Stimulated activated CD8-positive, alpha-beta memory T cell treated with anti-CD3 and anti-CD28 coated beads, Interleukin-7, amount 100 ng/mL, for 1 hour (primary cell): ENCODE measurements at places on chromosomes 12 and 14.

- no peak for DNase-seq
Measured at GRCh38 chr14:101489092-101489760, 72.1 kb upstream of the DIO3 start.

GRCh38 chr12:19869413-19869812 is 430.1 kb downstream of the AEBP2 start:
- DNase-seq: no peak

DNA sequence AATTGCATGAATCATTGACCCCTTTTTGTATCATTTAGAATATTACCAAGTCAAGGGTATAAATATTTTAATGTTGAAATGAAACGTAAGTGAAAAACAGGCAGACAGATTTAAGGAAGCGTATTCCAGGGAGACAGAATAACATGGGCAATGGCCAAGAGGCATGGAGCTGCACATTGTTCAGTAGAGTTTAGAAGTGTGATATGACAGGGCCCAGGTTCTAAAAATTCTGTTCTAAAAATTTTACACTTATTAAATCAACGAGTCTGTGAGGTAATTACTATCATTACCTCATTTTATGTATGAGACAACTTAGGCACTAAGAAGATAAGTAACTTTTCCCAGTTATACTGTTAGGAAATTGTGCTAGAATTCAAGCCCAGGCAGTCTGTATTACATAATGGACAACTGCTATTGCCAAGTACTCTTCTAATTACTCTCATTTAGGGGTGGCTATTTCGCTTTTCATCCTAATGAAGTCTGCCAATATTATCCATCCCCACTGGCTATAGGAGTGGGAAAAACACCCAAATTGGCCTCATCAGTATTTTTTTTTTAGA is 103.2 kb upstream of the NAV3 start:
- no peak for DNase-seq

- DNase-seq: no peak
Measured at GRCh38 chr14:41313196-41313595, 293.5 kb upstream of the LRFN5 start.

GRCh38 chr14:92848887-92849286 is 54.8 kb downstream of the GOLGA5 start:
- no peak for DNase-seq

- no peak for DNase-seq
Measured at GRCh38 chr12:68370006-68370590, 37.9 kb upstream of the MDM1 start.

DNA sequence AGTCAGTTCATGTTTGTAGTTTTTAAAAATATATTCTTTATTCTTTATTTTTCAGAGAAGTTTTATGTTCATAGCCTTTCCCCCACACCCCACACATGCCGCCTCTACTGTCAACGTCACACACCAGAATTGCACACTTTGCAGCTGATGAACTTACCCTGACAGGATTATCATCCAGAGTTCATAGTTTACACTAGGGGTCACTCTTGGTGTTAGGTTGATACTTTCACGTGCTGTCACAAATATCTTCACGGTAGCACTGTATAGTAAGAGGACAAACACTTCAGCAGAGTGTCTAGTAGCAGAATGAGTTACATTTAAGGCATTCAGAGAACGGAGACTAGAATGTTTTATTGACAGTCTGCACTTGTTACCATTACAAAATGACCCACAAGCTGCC is 5.1 kb downstream of the DPPA3 start:
- DNase-seq: no peak

DNA sequence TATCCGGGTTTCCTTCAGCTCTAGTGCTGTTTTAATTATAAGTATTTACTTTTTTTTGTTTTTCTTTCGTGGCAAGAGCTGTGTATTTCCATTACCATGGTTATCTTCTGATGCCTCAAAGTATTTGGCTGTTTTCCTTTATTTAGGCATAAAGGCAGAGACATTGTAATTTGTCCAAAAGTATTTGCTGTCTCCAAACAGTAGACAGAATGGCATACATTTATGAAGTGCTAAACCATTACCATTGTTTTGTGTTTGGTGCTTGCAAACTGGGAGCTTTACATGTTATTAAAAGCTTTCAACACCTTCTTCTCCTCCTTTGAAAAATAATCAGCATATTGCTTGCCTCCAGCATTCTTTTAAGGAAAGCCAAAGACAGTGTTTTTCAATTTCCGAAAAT is 46.3 kb downstream of the FLRT2 start:
- DNase-seq: no peak

DNA sequence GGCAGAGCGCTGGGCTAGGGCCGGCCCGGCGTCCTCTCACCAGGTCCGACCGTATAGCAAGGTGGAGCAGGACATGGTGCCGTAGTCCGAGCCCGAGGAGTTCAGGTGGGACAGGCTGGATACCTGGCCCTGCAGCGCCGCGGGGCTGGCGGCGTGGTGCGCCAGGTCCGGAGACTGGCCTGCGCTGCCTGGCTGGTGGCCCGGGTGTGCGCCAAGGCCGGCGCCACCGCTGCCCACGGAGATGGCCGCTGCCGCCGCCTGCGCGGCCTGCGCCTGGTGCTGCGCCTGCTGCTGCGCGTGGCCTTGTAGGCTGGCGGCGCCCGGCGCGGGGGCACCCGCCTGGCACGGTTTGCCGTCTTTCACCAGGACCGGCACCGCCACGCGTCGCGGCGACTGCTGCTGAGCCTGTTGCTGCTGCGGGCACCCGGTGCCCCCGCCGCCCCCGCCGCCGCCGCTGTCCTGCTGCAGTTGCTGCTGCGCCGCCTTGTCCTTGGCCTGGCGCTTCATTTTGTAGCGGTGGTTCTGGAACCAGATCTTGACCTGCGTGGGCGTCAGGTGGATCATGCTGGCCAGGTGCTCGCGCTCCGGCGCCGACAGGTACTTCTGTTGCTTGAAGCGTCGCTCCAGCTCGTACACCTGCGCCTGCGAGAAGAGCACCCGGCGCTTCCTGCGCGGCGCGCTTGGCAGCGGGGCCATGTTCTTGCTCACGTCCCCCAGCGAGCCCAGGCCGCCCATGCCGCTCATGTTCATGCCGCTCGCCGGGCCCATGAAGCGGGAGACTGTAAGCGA is 2.6 kb downstream of the NKX2-1 start:
- DNase-seq: no peak

DNA sequence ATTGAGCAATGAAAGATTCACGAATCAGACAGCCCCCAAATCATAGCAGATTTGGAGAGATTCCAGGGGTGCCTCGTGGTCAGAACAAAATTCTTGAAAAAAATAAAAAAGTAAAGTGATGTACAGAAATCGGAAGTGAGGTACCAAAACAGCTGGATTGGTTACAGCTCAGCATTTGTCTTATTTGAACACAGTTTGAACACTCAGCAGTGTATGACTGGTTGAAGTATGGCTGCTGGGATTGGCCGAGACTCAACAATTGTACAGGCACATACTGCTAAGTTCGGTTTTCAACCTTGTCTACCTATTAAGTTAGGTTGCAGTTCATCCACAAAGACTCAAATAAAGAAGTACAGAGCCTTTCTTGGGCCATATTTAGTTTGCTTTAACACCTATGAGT is 865.4 kb upstream of the TMEM132C start:
- DNase-seq: no peak

- DNase-seq: no peak
Measured at GRCh38 chr14:105058521-105059034, 6.7 kb downstream of the GPR132 start.

DNA sequence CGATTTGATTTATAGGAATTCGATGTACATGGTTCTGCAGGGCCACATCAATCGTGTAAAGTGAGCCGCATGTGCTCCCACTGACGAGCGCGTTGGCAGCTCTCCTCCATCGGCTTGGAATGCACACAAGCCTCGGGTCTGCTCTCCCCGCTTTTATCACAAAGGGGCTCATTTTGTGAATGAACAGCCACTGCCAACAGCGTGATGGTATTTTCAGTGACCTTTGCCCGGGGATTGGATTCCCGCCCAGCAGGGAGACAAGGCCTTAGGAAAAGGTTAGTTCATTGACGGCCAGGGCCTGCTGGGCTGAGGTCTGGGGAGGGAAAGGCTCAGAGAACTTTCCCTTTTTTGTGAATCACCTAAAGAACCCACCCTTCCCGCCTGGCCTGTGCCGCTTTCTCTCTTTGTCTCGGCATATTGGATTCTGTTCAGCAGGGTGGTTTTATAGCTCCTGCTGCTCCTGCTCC is 232.1 kb downstream of the MSRB3 start:
- no peak for DNase-seq

DNA sequence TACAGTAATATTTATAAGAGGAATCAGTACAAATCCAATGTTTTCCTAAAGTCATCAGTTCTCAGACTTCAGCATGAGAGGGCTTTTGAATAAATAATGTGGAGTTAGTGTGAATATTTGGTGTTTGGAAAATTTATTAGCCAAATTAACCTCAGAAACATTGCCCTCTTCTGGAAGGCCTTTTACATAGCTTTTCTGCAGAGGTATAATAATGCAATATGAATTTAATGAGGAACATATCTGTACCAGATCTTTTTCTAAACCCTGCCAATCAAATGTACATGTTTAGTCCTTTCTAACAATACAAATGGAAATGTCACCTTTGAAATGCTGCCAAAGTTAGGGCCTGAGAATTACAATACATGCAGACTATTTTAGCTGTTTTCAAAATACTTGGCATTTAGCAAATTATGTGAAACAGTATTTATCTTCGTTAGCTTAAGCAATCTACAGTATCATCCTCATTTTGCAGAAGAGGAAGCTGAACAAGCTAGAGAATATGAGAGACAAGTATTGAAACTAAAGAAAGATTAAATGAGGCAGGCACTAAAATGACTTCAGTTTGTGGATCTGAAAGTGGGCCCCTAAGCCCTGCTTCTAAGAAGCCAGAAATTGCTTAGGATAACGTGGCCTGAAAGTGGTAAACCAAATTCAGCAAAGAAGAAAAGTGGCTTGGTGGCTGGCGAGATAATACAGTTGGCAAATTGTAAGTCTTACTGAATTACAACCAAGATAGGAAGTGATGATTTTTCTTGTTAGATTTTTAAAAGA is 60.4 kb upstream of the MANSC4 start:
- DNase-seq: no peak

- DNase-seq: no peak
Measured at GRCh38 chr12:110234755-110235154, 46.3 kb upstream of the ATP2A2 start.

GRCh38 chr12:110465024-110465423 is 3.0 kb downstream of the GPN3 start:
- DNase-seq: no peak

DNA sequence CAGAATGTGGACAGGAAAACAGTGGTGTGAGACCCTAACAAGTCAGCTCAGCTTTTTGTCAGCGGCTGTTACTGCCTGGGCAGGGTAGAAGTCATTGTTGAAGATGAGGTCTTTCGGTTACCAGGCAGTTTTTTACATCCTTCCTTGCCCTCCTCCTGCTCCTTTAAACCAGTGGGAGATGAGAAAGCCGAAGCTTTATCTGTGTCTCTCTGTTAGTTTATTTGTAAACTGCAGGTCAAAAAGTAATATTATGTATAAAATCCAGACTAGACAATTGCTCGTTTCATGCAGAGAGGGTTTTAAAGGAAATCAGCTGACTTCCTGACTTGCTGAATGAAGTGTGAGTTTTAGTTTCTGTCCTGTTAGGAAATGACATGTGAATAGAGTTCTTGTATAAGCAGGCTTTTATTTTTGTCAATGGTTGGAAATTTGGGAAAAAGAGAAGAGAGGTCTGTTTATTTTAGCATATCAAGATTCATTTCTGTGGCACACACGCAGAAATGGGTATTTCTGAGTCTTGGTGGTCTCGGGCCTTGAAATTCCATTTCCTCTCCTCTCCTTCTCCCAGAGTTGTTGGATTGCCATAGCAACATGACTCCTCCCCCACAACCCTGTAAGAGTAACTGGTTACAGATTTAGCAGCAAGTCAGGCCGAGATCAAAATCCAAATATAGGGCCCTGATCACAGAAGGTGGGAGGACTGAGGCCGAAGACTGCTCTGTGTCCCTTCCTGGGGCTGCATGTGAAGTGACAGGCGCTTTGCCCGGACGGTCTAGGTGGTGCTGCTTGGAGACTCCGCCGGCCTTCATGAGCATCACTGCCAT is 60.8 kb downstream of the SAMD4A start:
- DNase-seq: no peak

DNA sequence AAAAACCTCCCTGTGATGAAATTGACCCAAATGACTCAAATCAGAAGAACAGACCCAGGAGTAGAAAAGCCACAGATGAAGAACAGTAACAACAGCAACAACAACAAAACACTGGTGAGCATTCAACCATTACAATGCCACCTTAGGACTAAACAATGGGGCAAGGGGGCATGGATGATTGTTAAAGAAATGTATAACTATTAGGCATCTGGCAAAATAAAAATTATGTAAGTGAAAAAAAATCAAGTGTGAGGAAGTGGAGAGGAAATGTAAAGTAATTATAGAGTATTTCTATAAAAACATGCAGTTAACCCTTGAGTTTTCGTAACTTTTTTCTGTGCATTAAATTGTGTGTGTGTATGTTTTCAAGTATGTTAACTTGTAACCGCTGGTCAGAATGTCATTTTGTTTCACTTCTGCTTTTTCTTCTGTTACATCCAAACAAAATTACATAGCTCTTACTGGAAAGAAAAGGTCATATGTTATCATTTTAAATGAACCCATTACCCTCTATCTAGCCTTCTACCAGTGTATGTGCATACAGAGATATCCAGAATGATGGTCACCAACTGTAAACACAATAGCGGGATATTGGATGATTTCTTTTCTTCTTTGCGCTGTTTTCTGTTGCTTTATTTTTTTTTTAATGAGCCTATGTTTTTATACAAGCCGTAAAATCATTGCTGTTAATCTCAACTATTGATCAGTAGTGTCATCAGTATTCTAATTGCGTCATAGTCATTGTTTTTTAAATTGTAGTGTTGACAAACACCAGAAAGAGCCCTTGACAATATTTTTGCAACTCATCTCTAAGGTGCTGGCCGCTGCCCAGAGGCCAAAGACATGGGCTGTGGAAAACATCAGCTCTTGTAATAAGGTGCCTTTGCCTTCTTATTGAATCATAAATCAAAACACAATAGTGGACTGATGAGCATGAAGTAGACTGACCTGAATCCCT is 170.6 kb downstream of the CRADD start:
- no peak for DNase-seq

DNA sequence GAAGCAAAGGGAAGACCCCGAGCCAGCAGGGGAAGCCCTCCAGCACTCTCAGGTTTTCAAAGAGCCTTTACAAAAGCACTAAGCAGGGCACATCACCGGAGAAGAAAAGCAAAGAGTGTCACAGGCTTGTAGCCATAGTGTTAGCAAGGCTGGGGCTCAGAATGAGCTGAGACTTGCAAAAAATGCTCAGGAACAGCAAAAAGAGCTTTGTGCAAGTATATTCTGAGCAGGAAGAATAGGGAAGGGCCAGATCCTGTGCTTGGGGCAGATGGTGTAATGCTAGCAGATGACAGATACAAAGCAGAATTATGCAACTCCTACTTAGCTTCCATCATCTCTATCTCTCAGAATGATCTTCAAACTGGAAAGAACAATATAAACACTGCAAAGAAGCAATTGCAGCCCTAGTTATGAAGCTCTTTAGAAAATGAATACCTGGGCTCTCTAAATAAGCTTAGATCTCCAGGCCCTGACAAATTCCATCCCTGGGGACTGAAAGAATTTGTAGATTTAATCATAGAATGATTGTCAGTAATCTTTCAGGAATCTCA is 23.7 kb upstream of the PARP11 start:
- no peak for DNase-seq

- DNase-seq: no peak
Measured at GRCh38 chr14:103318750-103319419, 15.2 kb upstream of the EIF5 start.
